Renal cortical epithelial cell (primary cell): ENCODE measurements at places on chromosomes 12 and 14.
A peak's percentile ranks its signal among the peaks of the same experiment; 100 is the strongest.

DNA sequence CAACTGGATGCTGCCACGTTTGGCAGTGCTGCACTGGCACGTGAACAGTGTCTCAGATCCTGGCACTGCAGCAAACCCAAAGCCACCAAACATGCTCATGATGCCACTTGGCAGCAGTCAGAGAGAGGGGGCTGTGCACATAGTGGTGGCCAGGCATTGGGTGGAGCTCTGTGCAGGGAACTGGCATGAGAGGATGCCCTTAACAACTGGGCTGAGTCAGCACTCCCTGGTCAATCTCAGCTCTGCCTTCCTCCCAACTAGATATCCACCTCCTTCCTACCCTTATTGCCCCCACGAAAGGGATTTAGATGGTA is 37.0 kb downstream of the ZFHX2 start:
- DNase-seq: no peak

- no peak for DNase-seq
Measured at GRCh38 chr14:65999865-66000264, 486.3 kb upstream of the CCDC196 start.

- DNase-seq: no peak
Measured at GRCh38 chr14:100605706-100606686, 18.8 kb upstream of the BEGAIN start.

DNA sequence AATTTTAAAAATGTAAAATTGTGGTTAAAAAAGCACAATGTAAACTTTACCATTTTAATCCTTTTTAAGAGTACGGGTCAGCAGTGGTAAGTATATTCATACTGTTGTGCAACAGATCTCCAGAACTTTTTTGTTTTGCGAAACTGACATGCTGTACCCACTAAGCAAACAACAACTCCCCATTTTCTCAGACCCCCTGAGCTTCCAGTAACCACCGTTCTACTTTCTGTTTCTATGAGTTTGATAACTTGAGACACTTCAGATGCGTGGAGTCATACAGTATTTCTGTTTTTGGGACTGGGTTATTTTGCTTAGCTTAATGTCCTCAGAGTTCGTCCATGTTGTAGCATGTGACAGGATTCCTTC is 38.0 kb downstream of the CHST11 start:
- no peak for DNase-seq

DNA sequence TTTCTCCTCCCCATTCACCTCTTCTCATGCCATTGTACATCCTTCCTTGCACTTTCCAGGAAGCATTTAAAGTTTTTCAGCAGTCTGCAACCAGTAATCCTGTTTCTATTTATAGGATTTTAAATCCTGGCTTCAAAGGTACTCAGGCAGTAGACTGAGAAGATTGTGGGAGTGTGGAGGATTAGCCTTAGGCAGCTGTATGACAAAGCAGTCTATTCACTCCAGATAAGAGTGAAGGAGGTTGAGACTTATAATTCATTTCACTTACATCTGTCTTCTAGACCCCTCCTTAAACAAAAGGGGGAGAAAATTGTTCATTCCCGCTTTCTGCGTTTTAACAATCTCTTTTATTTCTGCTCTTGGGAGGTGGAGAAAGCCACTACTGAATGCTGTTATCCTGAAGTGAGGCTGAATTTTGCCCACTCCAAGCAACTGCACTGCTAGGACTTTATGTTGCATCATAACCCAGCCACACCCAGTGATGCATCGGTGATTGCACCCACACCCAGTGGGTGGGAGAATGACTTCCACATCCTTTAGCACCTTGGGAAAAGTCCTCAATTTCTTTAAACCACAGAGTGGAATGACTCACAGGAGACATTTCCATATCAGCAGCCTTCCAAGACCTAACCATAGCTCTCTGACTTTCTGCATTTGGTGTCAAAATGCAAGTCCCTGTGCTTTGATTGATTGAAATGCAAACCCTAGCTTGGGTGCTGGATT is 382.5 kb upstream of the ATP2B1 start:
- peak; percentile 99 for DNase-seq

DNA sequence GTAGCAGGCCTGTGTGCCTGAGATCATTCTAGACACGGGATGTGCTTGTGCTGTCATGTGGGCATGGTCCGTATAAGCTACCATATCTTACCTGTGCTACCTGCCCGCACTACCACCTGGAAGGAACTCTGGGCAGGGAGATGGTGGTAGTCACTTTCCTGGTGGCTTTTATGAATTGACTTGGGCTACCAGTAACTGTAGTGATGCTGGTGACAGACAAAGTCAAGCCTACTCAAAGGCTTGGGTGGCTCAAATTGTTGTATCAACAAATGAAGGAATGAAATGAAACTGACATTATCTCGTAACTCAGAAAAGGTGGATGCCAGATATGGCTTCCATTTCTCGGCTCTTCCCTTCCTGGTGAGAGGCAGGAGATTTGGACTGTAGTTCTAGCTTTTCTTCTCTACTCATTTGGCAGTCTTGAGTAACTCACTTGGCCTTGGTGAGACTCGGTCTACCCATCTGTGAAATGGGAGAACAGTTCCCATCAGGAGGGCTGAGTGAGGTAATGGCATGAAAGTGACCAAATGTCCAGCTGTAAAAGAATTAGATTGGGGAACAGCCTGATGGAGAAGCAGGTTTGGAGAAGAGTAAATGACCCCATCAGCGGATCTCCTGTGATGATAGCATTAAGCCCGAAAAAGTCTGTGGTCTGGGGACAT is 81.3 kb downstream of the NOS1 start:
- no peak for DNase-seq

DNA sequence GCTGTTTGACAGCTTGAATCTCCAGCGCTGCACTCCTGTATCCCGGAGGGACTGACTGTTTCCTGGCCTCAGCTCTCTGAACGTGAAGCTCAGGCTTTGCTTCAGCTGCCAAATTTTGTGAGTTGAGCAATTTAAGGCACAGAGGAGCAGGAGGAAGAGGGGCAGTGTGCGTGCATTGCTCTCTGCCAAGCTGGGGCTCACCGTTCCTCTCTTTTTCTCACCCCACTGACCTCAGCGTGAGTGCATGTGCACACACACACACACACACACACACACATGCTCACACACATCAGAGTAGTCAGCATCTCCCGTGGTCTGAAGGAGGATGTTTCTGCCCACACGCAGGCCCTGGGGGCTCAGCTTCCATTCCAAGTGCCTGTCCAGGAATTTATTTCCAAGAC is 27.8 kb upstream of the BDKRB2 start:
- no peak for DNase-seq

- no peak for DNase-seq
Measured at GRCh38 chr12:24510581-24511125, 438.2 kb downstream of the BCAT1 start.
